Hepatocyte (in vitro differentiated cells): ENCODE measurements at places on chromosomes 11 and 22. TPM values are rescaled to one million over a fixed set of nuclear protein-coding genes. Genes with fewer than 3 reads are reported as not detected.

DNA sequence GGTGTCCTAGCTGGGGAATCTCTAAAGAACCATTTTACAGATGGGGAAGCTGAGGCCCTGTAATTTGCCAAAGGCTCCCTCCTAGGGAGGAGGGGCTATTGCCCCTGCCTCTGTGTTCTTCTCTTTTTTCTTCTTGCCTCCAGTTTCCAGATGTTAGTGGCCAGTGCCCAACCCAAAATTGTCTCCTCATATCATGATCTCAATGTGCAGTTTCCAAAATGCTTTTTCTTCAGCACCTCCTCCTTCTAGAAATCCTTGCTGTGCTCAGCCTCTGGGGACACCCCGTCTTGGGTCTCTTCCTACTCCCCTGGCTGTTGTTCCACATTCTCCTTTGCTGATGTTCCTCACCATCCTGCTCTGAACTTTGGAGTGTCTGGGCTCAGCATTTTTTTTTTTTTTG is 9.5 kb upstream of the CHRM1 start:
- no peaks in the 10 kb centered on the region for H3K36me3 ChIP-seq
- peaks cover 37% of the 10 kb centered on the region for H3K27me3 ChIP-seq
- H3K27ac ChIP-seq: no peak overlapping the region
- no peak for DNase-seq
- peaks cover 14% of the 10 kb centered on the region for H3K4me1 ChIP-seq

GRCh38 chr11:19702620-19703019 is 10.0 kb upstream of the NAV2 start:
- no peaks in the 10 kb centered on the region for H3K27me3 ChIP-seq
- H3K27ac ChIP-seq: no peak overlapping the region
- peaks cover 7% of the 10 kb centered on the region for H3K4me1 ChIP-seq
- H3K36me3 ChIP-seq: no peaks in the 10 kb centered on the region

DNA sequence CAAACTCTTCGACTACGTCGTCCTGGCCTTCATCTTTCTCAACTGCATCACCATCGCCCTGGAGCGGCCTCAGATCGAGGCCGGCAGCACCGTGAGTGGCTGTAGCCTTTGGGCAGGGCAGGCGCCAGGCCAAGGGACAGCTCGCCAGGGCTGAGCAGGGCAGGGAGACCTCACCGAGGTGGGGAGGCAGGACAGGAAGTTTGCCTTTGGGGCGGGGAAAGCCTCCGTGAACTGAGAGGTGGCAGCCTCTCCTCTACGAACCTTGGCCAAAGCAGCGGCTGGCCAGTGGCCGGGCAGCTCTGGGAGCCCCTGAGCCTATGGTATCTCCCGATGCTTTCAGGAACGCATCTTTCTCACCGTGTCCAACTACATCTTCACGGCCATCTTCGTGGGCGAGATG is 93.2 kb downstream of the CACNA1I start:
- peaks cover 45% of the 10 kb centered on the region for H3K27me3 ChIP-seq
- H3K4me1 ChIP-seq: peaks cover 8% of the 10 kb centered on the region
- no peak overlapping the region for H3K4me3 ChIP-seq

DNA sequence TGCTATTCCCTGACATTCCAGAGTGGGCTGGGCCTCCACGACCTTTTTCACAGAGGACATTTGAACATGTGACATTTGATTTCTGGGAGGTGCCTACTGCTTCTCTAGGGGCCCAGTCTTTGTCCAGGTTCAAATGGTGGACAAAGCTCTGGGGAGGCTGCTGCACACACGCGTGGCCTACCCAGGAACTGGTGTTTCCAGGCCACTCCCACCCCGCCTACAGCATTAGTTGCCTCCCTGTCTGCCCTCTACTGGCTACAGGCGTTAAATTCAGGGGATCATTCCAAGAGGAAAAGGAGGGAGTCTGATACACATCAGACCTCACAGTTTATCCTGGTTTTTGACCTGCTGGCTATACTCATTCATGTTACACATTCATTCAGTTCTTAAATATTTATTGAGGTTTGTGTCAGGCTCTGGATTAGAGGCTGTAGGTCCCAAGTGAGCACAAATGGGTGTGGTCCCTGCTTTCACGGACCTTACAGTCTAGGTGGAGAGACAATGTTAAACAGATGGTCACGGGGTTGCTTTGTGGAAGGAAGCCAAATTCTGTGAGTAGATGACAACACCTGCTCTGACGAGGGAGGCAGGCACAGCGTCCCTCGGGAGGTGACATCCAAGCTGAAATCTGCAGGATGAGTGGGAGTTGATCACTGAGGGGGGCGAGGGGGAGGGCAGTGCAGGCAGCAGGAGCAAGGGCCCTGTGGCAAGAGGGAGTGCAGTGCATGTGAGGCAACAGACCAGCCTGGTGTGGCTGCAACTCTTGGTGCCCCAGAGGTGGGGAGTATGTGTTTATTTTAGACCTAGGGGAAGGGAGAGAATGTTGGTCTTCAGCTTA is 11.8 kb downstream of the TUB start:
- no peak overlapping the region for H3K4me3 ChIP-seq
- no peaks in the 10 kb centered on the region for H3K27me3 ChIP-seq
- H3K4me1 ChIP-seq: no peaks in the 10 kb centered on the region
- H3K27ac ChIP-seq: no peak overlapping the region
- DNase-seq: peak; percentile 77

GRCh38 chr11:798093-798713 is at the start of gene SLC25A22:
Gene SLC25A22, minus strand, starts transcription at chr11:798281. Its CDS starts 3,275 bp downstream, at chr11:795006.
- no peaks in the 10 kb centered on the region for H3K27me3 ChIP-seq
- DNase-seq: peak; percentile 94
- H3K4me1 ChIP-seq: peaks cover 23% of the 10 kb centered on the region

GRCh38 chr11:33376331-33377310 is 119.4 kb downstream of the HIPK3 start:
- H3K27ac ChIP-seq: no peak overlapping the region
- DNase-seq: peak; percentile 38
- no peaks in the 10 kb centered on the region for H3K36me3 ChIP-seq
- H3K4me3 ChIP-seq: peak overlapping the region; percentile 82

GRCh38 chr22:19615001-19615461 is 90.8 kb upstream of the CLDN5 start:
- no peak overlapping the region for H3K27ac ChIP-seq
- H3K4me1 ChIP-seq: no peaks in the 10 kb centered on the region
- no peak for DNase-seq
- no peaks in the 10 kb centered on the region for H3K36me3 ChIP-seq
- H3K4me3 ChIP-seq: no peak overlapping the region

- H3K36me3 ChIP-seq: no peaks in the 10 kb centered on the region
- H3K27ac ChIP-seq: no peak overlapping the region
- no peaks in the 10 kb centered on the region for H3K4me1 ChIP-seq
- no peak overlapping the region for H3K4me3 ChIP-seq
- H3K27me3 ChIP-seq: no peaks in the 10 kb centered on the region
Observed at GRCh38 chr22:29658176-29658575, 54.7 kb downstream of the NF2 start.

GRCh38 chr11:47961383-47961782 is 19.0 kb upstream of the PTPRJ start:
- H3K27ac ChIP-seq: no peak overlapping the region
- H3K27me3 ChIP-seq: no peaks in the 10 kb centered on the region

GRCh38 chr22:37146051-37146385 is 3.7 kb downstream of the IL2RB start:
- H3K4me3 ChIP-seq: no peak overlapping the region
- H3K36me3 ChIP-seq: no peaks in the 10 kb centered on the region
- H3K27ac ChIP-seq: no peak overlapping the region

DNA sequence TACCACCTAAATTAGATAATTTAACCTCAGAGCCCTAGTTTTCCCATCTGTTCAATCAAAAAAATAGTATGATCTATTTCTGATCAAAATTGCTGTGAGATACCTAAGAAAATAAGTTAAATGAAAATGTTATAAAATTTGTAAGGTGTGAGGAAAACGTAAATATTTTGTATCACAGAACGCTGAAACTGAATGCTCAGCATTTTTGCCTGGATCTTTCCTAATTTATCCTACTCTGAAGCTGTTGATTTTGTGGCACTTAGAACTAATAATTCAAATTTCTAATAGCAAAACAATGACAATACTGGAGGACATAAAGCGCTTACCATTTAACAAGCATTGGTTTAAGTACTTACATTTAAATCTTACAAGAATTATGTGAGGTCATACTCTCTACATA is 674.2 kb downstream of the FAM181B start:
- no peak overlapping the region for H3K4me3 ChIP-seq
- H3K27ac ChIP-seq: no peak overlapping the region
- no peaks in the 10 kb centered on the region for H3K4me1 ChIP-seq
- H3K36me3 ChIP-seq: no peaks in the 10 kb centered on the region
- H3K27me3 ChIP-seq: no peaks in the 10 kb centered on the region

Gene TEX12
- 0.50 and 4.4 TPM in 2 replicates for total RNA-seq

Gene OR8G5
- not detected in 2 replicates for total RNA-seq

Gene IFITM1
- 98.0 and 98.9 TPM in 2 replicates for total RNA-seq

Gene SNX32
- total RNA-seq: 2.3 and 2.9 TPM in 2 replicates
